ENCODE measurements at places on chromosomes 11 and 22.
A peak's percentile ranks its signal among the peaks of the same experiment; 100 is the strongest.

GRCh38 chr22:27668828-27669797 is 132.4 kb downstream of the MN1 start:
- DNase-seq = peak; percentile 58

DNA sequence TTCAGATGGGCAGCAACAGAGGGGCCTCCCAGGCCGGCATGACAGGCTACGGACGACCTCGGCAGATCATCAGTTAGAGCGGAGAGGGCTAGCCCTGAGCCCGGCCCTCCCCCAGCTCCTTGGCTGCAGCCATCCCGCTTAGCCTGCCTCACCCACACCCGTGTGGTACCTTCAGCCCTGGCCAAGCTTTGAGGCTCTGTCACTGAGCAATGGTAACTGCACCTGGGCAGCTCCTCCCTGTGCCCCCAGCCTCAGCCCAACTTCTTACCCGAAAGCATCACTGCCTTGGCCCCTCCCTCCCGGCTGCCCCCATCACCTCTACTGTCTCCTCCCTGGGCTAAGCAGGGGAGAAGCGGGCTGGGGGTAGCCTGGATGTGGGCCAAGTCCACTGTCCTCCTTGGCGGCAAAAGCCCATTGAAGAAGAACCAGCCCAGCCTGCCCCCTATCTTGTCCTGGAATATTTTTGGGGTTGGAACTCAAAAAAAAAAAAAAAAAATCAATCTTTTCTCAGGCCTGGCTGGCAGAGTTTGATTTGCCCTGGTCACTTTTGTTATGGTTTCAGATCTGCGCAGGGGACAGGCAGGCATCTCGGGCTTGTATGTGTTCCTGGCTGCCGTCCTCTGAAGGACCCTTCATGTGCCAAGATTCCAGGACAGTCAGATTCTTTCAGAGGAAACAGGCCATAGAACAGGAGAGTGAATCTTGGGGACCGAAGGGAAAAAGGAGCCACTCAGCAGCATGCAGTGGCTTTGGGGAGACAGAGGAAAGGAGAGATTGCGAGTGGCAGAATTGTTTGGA is 5.3 kb downstream of the TAGLN start:
- peak; percentile 14 for DNase-seq

- peak; percentile 99 for DNase-seq
Observed at GRCh38 chr11:18395735-18396504, 1.6 kb downstream of the LDHA start.

DNA sequence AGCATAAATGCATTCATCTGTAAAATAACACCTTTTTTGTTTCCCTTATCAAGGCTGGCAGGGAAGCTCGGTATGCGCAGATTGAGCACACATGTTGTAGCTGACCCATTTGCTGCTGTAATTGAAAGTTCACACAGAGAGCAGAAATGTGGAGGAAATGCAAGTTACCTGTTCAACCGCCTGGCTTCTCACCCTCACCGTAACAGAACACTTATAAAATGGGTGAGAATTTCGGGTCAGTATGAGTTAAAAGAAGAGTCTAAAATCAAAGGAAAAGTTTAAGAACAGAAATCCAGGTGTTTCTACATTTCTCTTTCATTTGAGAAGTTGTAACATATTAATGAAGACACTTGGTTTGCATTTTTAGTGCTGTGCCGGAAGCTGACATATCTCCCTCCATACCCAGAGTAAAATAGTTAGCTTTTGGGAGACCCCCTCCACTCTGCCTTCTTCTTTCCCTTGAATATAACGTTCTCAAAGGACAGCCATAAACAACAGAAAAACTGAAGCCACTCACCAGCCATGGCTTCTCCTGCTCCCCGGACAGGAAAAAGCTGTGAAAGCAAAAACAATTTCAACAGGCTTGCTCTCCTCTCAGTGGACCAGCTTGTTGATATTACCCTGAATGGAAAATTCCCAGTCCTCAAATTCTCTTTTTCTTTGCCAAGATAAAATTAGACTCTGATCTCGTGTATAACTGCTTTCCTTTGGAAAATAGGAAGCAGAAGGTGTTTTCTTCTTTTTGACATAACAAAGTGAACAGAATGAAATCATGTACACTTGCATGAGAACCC is at the start of gene CASP12:
Gene CASP12 (minus strand): TSS at position 570 of the 794 bp plus-strand sequence.
- no peak for DNase-seq

DNA sequence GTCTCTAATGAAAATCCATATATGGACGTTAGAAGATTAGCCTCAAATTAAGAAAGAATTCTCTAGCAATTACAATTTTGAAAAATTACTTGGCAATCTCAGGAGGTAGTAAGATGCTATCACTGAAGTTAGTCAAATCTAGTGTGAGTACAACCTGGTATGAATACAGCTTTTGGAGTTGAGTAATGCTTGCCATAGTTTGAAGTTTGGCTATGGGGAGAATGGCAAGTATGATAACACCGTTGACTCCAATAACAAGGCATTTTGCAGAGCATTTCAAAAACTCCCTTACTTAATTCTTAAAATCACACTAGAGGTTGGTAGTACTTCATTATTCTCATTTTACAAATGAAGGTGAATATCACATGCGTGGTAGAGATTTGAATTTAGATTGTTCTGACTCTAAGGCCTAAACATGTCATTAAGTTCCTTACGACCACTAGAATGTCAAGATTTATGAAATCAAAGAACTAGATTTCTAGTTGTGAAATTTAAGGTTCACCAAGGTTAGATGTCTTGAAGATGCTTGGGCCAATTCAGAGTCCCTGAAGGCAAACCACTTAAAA is 355.4 kb downstream of the ETS1 start:
- no peak for DNase-seq

- no peak for DNase-seq
Observed at GRCh38 chr11:75555079-75555811, 6.8 kb upstream of the SERPINH1 start.

DNA sequence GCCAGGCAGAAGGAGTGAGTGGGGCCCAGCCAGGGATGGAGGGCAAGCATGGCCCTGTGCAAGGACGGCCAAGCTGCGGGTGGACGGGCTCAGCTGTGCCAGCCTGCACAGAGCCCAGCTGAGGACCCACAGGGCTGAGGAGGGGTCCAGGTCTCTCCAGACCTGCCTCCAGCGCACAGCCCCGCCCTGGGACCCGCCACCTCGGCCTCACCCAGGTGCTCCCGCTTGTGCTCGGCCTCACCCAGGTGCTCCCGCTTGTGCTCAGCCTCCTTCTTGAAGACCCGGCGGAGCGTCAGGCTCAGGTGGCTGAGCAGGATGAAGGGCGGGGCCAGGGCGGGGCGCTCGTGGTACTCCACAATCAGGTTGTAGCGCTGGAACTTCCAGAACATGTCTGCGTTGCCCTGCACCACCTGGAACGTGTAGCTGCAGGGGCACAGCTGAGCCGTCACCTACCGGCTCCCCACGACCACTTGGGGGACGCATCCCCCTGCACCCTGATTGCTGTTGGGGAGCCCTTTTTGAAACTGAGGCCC is 6.4 kb downstream of the TSSC4 start:
- DNase-seq = no peak

GRCh38 chr11:39917256-39917655 is 1542.2 kb downstream of the LRRC4C start:
- DNase-seq = no peak

DNA sequence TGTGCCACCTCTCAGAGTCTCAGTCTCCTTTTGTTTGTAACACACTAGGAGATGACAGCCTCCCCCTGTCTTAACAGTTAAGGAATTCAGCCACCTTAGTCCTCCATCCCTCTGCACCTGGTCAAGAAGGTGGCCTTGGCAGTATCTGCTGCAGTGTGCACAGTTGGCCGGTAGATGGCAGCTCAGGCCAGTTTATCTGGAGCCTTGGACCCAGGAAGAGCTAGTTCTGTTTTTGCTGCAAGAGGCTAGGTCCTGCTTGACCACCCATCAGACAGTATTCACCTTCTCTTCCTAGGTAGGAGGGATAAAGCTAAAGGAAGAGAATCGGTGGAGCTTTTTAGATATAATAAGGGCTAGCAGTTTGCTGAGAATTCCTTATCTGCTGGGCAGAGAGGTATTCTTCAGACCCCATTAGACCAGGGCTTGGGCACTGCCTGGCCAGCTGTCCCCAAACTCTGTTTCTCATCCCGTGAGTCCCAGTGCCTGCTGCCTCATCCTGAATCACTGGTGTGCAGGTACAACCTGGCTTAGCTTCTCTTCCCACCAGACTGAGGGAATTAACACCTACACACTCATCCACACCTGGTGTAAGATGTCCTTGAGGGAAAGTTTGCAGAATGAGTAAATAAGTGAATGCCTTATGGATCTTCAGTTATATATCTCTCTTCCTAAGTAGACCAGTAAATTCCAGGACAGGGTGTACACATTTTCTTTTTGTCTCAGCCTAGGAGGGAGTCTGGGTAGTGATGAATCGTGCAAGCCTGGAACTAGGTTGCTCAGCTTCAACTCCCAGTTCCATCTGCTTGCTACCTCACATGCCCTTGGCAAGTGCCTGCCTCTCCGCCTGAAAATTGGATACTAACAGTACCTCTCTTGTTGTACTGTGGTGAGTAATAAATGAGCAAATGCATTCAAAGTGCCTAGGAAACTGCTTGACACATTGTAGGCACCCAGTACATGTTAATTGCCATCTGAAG is 70.8 kb upstream of the NARS2 start:
- DNase-seq = peak; percentile 70

GRCh38 chr11:119148720-119149017 is 183 bp upstream of the ABCG4 start:
- DNase-seq = no peak

GRCh38 chr11:12216671-12217374 is 106.4 kb downstream of the MICAL2 start:
- peak; percentile 52 for DNase-seq

DNA sequence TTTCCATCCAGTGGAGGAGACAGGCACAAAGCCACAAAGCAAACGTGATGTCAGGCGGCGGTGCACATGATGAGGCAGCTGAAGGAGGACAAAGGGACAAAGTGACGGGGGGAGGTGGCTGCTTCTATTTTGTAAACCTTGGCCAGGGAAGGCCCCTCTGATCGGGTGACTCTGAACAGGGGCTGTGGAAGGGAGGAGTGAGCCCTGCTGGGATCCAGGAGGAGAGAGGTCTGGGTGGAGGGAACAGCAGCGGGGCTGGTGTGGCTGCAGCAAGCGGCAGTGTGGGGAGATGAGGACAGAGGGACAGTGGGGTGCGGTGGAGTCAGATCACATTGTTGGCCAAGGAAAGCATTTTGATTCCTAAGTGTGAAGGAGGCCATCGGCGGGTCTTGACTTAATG is 36.7 kb downstream of the SHISAL1 start:
- no peak for DNase-seq

GRCh38 chr22:48894064-48894671 is 933.5 kb downstream of the BRD1 start:
- DNase-seq = no peak

GRCh38 chr11:126766440-126766839 is 234.1 kb downstream of the KIRREL3 start:
- no peak for DNase-seq

- DNase-seq = no peak
Observed at GRCh38 chr22:35432228-35432905, 32.4 kb downstream of the MCM5 start.

GRCh38 chr11:113521737-113522517 is 46.7 kb upstream of the DRD2 start:
- DNase-seq = no peak

GRCh38 chr22:37519268-37520195 is at the start of gene CARD10:
Gene CARD10 (minus strand): TSS chr22:37519415. CDS start chr22:37519200, 215 bp downstream.
- DNase-seq = peak; percentile 14

DNA sequence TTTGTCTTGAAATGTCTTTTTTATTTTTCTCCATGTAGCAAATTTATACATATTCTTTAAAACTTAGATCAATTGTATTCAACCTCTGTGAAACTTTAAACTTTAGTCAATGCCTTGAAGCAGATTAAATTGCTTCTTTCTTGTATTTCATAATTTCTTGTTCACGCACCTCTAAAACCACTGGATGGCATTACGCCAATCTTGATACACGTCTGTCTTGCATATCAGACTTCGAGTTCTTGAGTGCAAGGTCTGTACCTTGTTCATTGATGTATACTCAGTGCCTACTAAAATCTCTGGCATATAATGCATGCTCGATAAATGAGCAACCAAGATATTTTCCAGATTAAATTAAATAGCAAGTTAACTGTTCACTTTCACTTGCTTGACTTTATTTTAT is 236.8 kb downstream of the CASP12 start:
- DNase-seq = no peak

DNA sequence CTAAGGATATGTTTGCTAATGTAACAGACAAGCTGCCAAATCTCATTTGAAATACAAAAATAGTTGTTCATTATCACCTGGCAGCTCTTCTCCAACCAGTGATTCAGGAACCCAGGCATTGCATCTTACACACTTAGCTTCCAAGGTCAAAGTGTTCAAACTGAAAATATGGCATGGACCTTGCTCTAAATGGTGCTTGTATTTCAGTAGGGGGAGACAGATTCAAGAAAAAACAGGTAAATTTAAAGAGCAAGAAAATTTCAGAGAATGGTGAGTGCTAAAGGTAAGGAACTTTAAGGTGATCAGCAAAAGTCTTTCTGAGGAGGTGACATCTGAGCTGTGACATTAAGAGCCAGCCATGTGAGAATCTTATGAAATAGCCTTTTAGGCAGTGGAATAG is 82.8 kb upstream of the E2F8 start:
- DNase-seq = no peak

- DNase-seq = peak; percentile 3
Observed at GRCh38 chr11:59069087-59069486, 17.0 kb upstream of the GLYATL1B start.

GRCh38 chr11:71255323-71255722 is 2.9 kb upstream of the SHANK2 start:
- no peak for DNase-seq

DNA sequence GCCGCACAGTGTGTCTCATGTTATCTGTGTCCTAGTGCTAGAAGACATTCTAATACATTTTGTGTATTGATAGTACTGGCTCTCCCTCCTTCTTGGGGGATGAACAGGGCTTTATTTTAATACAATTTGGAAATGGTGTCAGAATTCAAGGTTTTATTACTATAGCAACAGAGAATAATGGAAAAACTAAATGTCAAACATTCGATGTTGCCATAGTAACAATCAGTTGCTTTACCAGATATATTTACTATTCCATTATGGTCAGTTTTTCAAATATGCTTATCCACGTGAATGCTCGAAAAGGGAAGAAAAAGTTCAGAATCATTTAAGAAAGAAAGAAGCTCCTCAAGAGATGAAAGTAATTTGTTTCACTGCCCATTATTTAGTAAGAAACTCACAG is 8.6 kb upstream of the MSANTD4 start:
- DNase-seq = no peak

DNA sequence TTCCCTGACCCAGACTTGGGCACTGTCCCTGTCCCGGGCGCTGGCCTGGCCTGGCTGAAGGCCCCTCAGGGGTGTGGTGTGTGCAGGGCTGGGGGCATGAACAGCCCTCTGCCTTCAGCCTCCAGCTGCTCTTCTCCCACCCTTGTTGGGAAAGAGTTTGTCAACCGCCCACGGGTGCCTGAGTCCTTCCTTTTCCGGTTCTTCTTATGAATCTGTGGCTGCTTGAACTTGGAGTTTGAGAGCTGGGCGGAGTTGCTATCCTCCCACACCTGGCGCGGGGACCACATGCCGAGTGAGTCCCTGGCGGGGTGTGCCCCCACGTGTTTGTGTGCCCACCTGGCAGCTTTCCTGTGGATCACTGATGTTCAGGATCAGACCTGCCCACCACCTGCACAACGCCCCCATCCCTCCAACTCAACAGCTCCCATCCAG is 13.4 kb downstream of the NFAM1 start:
- DNase-seq = no peak

GRCh38 chr22:17748555-17749353 is 25.5 kb downstream of the BID start:
- DNase-seq = no peak

Measured in fibroblast of upper back skin (primary cell).